ENCODE measurements at places on chromosomes 2 and 18.
A peak's percentile ranks its signal among the peaks of the same experiment; 100 is the strongest.

DNA sequence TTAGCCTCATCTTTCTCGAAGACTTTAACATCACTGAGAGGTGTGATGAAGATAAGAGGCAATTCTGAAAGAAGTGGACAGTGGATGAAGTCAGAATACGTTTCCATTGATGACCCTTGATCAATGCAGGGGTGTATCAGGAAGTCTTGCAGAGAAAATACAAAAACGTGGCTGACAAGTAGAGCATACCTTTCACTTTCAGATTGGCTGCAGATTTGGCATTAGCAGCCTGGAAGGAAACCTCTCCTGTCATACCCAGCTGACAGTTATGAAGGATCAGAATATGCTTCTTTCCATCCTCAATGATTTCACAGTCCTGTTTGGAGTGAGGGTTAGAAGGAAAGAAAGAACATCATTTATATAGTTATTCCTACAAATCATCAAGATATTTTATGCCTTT is 152.5 kb downstream of the PLEKHA3 start:
- DNase-seq = no peak

- DNase-seq = no peak
These were observed 480.2 kb upstream of the ACVR2A start for GRCh38 chr2:147364597-147364996.

DNA sequence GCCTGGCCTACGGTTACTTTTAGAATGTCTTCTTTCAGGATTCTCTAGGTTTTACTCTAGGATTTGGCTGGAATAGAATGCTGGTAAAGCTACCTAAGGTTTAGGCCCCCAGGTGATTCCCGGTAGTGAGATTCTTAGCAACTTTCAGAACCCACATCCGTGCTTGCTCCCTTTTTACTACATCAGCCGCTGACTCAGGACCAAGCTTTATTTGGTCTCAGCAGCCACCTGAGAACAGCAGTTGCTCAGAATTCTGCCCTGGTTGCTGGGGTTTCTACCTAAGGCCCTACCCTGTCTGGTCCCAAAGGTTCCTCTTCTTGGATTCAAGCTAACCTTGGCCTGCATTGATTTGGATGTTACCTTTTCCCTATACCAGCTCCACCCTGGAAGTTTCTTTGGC is 36.1 kb upstream of the NDUFV2 start:
- DNase-seq = no peak

GRCh38 chr2:186617148-186617547 is 27.3 kb downstream of the ITGAV start:
- DNase-seq = no peak

DNA sequence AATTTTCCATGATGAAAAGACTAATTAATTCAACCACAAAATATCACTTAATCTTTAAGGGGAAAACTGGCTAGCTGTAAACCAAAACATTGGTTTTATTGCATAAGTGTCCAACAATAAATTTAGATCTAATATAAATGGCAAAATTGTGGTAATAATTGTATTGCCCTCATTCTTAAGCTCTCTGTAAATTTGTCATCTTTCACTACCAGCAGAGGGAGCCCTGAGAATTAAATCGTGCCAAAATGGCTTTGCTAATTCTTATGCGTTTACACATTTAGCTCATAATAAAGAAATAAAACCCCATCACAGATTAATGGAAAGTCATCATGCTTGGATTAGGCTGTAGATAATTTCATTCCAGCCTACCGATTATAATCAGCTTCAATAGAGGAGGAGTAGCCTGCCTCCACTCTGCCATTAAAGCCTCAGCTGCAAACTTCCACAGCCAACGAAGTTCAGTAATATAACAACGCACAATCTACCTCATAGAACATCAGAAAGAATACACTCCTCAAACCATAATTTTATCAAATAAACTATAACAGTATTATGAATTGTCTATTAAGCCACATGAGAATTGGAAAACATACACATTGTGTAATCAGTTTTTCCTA is 70.0 kb upstream of the ATP5MC3 start:
- peak; percentile 56 for DNase-seq

- DNase-seq = no peak
These were observed 23.4 kb upstream of the SNED1 start for GRCh38 chr2:240974771-240975572.

GRCh38 chr2:52874466-52875106 is 893.0 kb upstream of the CHAC2 start:
- no peak for DNase-seq

- DNase-seq = no peak
These were observed 203.3 kb upstream of the SMAD2 start for GRCh38 chr18:48133671-48134251.

- DNase-seq = no peak
These were observed 482.7 kb upstream of the SETBP1 start for GRCh38 chr18:44197832-44198611.

DNA sequence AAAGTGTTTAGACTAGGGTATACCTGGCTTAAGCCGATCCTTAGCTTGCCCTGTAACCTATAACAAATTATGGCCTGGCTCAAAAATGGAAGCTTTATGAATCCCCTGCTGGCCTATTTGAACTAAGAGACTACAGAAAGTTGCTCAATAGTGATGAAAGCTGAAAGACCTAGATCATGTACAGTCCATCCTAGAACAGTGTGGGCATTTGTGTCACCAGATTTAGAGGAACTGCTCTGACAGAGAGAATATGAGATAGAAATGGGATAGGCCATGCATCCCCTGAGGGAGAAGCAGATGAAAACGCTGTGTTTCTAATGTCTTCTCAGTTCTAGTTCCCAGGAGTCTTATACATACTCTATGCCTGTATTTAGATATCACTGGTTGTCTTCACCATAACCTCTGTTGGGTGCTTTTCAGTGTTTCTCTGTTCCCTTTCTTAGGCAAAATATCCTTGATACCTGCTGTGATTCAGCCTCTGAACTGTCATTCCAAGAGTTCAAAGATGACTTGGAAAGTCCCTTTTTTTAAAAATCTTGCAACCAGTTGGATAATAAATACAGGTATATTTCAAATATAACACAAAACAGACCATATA is 246.9 kb upstream of the SLC39A10 start:
- no peak for DNase-seq

GRCh38 chr18:63344918-63345317 is 22.1 kb downstream of the KDSR start:
- DNase-seq = no peak

GRCh38 chr2:77395011-77395410 is 127.2 kb downstream of the LRRTM4 start:
- no peak for DNase-seq

DNA sequence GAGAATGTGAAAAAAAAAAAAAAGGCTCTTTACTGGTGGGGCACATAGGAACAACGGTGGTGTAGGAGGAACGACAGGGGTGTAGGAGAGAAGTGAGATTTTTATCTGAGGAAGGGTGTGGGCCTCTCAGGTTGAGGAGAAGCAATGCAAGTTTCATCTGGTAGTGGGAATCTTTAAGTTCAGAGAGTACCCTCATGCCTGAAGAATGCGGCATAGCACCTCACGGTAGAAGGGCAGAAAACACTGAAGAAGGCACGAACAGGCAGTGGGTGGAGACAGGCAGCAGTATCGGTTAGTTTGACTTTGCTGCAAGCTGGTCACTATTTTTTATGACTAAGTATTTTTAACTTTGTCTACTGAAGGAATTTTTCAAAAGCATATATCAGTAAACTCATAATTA is 52.2 kb upstream of the TSPYL6 start:
- DNase-seq = no peak

- DNase-seq = no peak
These were observed 121.7 kb upstream of the SMAD2 start for GRCh38 chr18:48051945-48052840.

DNA sequence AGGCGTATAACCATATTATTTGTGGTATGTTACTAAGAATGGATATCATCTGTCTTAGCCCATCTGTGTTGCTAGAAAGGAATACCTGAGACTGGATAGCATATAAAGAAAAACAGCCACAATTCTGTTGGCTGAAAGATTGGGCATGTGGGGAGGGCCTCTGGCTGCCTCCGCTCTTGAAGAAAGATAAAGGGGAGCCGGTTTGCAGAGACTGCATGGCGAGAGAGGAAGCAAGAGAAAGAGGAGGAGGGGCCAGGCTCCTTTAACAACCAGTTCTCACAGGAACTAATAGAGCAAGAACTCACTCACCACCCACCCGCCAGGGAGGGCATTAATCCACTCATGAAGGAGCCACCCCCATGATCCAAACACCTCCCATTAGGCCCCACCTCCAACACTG is 29.2 kb upstream of the UXS1 start:
- DNase-seq = no peak

Data from GM03348 (cell line).